HFFc6 (cell line): ENCODE measurements at places on chromosomes 6 and 20. TPM values are rescaled to one million over a fixed set of nuclear protein-coding genes. Genes with fewer than 3 reads are reported as not detected.

- no peak for DNase-seq
These were observed 376.7 kb downstream of the THBS2 start for GRCh38 chr6:168876956-168877355.

DNA sequence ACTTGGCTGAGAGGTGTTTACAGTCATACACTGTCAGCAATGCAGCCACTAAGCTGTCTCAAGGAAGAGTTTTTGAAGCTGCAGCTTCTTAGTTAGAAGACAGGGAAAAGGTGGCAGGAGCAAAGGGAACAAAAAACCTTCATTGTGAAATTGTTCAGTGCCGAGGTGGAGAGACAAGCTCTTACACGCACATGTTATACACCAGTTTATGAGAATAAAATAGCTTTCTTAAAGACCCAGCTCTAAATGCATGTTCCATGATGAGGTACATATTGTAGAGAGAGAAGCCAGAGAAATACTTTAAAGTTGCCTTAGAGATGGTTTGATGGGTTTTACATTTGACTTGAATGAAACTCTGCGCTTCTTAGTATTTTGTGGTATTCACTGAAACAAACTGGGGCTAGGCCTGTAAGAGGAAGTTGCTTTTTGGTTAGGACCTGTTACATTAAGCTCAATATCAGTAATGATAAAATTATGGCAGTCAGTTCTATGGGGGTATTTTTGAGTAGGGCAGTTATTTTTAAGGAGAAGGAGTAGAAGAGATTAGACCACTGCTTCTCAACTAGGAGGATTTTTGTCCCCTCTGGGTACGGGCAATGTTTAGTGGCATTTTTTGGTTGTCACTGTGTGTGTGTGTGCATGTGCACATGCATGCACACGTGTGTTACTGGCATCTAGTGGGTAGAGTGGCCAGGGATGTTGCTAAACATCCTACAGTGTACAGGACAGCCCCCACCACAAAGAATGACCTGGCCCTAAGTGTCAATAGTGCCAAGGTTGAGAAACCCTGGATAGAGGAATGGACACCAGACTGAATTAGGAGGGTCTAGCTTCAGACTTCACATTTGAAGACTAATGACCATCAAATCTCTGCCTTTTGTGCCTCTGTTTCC is 9.8 kb downstream of the NEDD9 start:
- no peak for DNase-seq

SNAP91 gene
- total RNA-seq = not detected in 3 replicates

COL11A2 gene
- 0.36 to 0.50 TPM (median 0.38 TPM) in 3 replicates for total RNA-seq

DNA sequence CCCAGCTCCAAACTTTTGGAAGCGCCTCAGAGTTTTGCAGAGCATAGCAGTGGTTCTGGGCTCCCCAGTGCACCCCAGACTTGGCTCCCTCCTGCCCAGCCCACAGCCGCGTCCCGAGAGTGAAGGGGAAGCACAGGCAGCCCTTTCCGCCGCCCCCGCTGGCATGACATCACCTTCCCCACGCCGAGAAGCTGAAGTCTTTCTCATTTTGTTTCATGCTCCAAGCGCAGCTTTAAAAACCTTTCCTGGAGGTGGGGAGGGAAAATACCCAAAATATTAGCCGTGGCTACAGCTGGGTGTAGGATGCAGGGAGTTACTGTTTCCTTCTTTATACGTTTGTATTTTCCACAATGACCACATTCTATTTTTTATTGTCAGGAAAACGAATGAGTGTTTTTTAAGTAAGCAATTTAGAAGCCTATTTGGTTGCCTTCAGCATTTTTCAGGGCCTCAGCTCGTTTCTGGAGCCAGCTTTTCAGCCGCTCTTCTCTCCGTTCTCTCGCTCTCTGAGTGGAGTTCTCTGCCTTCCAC is 72.9 kb downstream of the SNX5 start:
- peak; percentile 47 for DNase-seq
